GM23248 (cell line): ENCODE measurements at places on chromosomes 16 and 17.

GRCh38 chr17:79070266-79070880, 4.3 kb upstream of the ENGASE start:
- no peak for DNase-seq

GRCh38 chr16:82070656-82071369, 35.8 kb downstream of the HSD17B2 start:
- DNase-seq, result peak; percentile 92

GRCh38 chr17:40025991-40026815, 11.0 kb downstream of the CSF3 start:
- DNase-seq, result no peak

DNA sequence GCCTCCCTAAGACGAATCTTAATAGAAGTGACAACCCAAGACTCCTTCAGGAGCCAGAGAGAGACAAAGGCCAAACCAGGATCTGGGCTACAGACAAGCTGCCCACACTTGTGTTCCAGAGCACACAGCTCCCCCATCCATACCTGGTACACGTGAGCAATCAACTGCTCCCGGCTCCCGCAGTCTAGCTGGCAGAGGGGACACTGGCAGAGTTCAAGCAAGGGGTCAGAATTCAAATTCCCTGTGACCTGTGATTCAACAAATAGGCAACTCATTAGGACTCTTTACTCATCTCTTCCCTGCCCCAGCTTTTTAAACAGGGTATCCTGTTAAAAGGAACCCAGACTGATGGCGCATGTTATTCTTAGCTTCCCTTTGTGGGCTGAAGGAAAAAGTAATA, 18.2 kb downstream of the ATXN1L start:
- no peak for DNase-seq

GRCh38 chr16:66701026-66701425, 4.5 kb upstream of the CMTM4 start:
- DNase-seq, result no peak

GRCh38 chr16:22326771-22327445, 29.7 kb downstream of the POLR3E start:
- DNase-seq, result no peak

DNA sequence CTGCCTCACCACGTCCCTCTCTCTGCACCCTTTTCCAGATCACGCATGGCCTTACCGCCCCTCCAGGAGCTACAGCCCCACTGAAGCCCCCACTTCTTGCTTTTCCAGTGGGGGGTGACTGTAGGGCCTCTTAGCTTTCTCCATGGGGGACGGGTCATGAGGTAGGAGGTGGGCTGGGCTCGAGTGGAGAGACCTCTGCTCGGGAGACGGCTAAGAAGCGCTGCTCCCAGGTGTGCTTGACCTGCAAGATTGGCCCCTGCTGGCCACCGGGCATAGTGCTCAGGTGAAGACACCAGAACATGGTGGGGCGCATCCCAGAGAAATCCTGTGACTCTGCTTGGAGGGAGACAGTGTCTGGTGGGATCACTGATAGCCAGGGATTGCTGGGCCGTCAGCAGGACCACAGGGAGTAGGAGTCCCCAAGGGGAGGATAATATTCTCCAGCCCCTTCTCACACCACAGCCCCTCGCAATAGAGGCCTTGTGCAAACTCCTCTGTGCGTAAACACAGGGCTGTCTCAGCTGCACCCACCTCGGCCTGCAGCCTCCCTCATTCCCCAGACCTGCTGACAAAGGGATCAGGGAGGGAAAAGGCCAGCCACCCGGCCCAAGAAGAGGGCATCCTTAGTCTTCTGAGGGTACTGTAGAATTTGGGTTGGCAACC, 8.9 kb upstream of the GALK1 start:
- DNase-seq, result no peak

- DNase-seq, result peak; percentile 67
Observed at GRCh38 chr16:68640972-68641371, 4.1 kb upstream of the CDH3 start.

GRCh38 chr16:89275837-89276720, 58.6 kb downstream of the ZNF778 start:
- no peak for DNase-seq

- no peak for DNase-seq
Observed at GRCh38 chr16:81785138-81785924, 6.2 kb downstream of the PLCG2 start.

GRCh38 chr16:88281858-88282563, 100.7 kb upstream of the ZNF469 start:
- no peak for DNase-seq

GRCh38 chr16:28064706-28065249, 1.3 kb upstream of the GSG1L start:
- no peak for DNase-seq

DNA sequence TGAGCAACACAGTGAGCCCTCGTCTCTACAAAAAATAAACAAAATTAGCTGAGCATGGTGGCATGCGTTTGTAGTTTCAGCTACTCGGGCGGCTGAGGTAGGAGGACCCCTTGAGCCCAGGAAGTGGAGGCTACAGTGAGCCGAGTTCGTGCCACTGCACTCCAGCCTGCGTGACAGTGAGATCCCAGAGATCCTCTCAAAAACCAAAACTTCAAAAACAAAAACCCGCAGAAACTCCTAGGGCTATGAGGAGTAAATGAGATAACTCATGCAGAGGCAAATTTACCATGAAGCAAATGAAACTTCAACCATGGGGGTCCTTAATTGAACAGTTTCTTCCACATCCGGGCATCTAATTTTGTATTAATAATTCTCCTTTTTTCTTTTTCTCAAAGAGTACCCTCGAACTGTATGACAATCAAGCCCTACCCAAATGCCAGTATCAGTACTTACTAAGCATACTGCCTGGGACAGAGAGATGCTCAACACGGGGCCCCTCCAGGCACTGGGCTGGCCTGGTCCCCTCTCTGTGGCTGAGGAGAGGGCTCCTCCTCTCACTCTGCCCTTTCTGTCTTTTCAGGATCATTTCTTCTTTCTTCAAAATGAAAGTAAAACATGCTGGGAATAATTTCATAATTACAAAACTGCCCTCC, 789 bp upstream of the PIPOX start:
- DNase-seq, result no peak

DNA sequence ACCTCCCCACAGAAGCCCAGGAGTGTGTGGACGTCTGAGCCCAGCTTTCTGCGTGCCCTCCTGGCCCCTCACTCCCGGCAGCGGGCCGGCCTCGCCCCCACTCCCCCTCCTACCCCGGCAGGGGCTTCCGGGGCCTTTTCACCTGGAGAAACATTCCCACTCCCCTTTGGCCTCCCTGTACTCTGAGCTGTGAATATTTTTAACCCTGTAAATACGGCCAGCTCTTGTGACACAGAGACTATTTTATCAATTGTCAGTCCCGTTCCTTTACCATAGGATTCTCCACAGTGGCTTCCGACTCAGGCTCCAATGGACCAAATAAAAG, 5.9 kb upstream of the PRR35 start:
- no peak for DNase-seq

GRCh38 chr17:61579961-61580360, 11.1 kb downstream of the NACA2 start:
- peak; percentile 28 for DNase-seq
